Stimulated activated CD4-positive, alpha-beta T cell treated with anti-CD3 and anti-CD28 coated beads, Interleukin-4, amount 100 ng/mL, for 1 hour (primary cell): ENCODE measurements at places on chromosomes 7 and 10.
A peak's percentile ranks its signal among the peaks of the same experiment; 100 is the strongest.

DNA sequence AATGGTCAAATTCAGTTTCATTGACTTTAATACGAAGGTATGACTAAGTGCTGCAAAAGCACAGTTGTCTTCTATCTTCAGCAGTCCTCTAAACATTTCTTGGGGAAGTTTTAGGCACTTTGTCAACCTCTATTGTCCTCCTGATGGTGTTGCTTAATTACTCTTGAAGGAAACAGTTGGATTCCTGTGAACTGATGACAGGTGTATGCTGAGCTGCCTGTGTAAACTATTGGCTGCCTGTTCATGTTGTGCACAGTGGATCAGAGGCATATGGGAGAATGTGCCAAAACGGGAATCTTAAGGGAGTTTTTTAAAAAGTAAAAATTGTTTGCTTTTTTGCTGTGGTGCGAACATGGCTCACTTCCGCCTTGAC is 221.0 kb downstream of the AUTS2 start:
- DNase-seq: no peak

GRCh38 chr7:131072505-131073091 is 255.1 kb upstream of the MKLN1 start:
- DNase-seq: no peak

GRCh38 chr7:47346377-47346914 is 235.5 kb downstream of the TNS3 start:
- DNase-seq: no peak

DNA sequence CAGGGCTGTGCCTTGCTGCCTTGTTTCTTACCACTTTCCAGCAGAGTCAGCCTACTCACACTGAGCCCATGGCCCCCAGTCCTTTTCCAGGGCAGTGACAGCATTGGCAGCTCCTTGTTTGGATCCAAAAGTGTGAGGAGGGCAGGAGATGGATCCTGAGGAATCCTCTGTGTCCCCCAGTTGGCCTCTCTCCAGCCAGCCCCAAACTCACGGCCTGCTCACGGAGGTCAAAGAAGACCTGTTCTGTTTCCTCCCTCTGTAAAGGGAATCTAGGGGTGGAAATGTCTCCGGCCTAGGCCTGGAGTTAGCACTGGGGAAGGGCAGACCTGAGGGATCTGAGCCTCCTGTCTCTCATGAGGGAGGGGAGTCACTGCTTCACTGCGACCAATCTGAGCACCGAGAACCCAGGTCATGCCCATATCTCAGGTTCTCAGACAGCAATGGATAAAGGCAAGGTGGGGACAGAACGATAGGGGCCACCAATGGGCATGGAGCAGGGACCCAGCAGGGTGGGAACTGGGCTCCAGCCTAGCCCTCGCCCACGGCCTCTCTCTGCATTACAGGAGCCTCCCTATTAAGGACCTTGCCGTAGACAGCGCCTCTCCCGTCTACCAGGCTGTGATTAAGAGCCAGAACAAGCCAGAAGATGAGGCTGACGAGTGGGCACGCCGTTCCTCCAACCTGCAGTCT is 23.2 kb downstream of the LDB3 start:
- no peak for DNase-seq

GRCh38 chr7:139051655-139052054 is 15.8 kb upstream of the ZC3HAV1L start:
- DNase-seq: no peak

DNA sequence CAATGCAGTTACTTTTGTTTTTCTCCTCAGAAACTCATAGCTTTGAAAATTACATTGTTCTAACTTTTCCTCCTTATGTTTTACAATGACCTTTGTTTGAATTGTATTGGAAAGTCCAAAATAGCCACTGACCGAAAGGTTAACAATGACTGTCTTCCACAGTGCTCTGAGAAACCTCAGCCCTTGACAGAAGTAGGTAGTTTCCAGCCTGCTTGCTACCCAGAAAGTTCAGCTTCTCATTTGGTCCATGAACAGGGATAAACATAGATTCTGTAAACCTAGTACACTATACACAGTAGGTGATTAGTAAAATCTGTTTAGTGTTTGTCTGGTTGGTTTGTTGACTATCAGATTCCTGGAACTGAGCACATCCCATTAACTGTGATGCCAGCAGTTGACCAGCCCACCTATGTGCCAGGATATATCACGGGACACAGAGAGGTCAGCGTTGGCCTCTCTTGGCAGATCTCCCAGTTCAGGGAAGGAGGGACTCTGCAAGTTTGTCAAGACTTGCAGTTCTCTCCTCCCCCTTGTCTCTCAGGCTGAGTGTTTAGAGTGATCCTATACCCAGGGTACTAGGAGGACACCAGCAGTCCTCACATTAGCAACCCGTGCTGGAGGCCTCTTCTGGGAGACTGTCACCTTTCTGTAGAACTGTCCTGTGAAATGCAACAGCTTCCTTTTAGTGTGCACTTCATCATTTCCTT is 297.6 kb downstream of the ARHGAP12 start:
- no peak for DNase-seq

GRCh38 chr7:104803931-104804330 is 210.1 kb upstream of the KMT2E start:
- no peak for DNase-seq

DNA sequence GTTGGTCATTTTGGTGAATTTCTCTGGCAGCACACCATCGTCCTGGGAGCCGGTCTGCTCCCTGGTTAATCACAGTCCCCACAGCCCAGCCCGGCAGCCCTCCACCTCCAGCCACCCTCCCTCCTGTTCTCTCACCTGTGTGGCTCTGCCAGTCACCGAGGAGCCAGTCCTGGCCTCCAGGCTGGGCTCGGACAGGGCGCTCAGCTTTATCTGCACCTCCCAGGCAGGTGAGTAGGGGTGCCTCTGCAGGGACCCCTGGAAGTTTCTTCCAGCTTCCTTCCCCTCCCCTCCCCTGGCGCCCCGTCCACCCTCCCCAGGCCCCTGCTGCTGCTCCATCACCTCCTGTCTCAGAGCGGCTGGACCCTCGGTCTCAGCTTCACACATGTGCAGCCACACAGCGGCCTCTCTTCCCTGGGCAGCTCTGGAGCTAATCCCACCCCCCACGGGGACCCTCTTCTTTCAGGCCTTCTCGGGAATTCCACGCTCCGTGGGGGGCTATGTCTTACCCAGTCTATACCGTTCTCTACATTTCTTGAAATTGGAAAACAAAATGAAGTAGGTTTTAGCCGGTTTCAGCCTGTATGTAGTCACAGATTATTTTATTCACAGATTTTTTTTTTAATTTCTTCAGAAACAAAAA is 213.9 kb upstream of the PPP2R2D start:
- no peak for DNase-seq

GRCh38 chr7:3835109-3835508 is 534.1 kb downstream of the SDK1 start:
- DNase-seq: no peak

DNA sequence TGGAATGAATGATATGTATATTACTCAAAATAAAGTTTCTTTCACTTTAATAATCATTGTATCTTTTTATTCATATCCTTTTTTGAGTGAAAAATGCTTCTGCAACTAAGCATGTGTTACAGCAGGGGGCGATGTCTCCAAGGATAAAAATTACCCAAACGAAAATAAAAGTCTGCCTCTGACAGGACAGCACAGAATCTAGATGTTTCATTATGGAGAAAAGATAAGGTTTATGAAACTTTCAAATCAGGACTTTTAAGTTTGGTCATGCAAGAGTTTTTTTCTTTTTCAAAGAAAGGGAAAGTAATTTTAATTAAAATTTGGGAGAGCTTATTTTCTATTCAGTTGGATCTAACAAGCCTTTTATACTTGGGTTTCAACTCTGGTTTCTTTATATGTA is 48.4 kb downstream of the TES start:
- DNase-seq: no peak

- no peak for DNase-seq
Measured at GRCh38 chr10:30092151-30092790, 32.9 kb upstream of the JCAD start.

GRCh38 chr10:88395677-88396076 is 187.4 kb downstream of the RNLS start:
- DNase-seq: no peak

GRCh38 chr7:155388561-155388960 is 69.4 kb upstream of the EN2 start:
- DNase-seq: no peak

DNA sequence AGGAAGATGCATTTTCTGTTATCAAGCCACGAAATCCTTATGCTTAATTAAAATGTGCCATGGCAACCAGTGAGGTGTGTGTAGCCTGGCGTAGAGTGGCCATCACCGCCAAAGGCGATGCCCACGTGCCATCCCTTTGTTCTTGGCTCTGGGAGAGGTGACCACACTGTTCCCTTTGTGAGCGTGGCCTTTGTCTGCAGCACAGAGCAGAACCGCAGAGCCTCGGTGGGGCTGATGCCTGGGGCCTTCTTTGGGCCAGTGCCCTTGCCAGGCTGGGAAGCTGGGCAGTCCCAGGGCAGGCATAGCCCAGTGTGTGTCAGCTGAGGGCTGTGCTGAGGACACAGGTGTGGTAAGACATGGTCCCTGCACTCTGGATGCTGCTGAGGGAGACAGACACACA is 48.3 kb downstream of the BUB3 start:
- DNase-seq: no peak

GRCh38 chr10:6204341-6205191 is 1.8 kb downstream of the PFKFB3 start:
- peak; percentile 14 for DNase-seq

GRCh38 chr7:114243646-114244045 is 171.0 kb upstream of the FOXP2 start:
- DNase-seq: no peak

- peak; percentile 56 for DNase-seq
Measured at GRCh38 chr7:22885797-22886261, 63.2 kb upstream of the TOMM7 start.

GRCh38 chr7:84237533-84238173 is 43.1 kb upstream of the SEMA3A start:
- no peak for DNase-seq

DNA sequence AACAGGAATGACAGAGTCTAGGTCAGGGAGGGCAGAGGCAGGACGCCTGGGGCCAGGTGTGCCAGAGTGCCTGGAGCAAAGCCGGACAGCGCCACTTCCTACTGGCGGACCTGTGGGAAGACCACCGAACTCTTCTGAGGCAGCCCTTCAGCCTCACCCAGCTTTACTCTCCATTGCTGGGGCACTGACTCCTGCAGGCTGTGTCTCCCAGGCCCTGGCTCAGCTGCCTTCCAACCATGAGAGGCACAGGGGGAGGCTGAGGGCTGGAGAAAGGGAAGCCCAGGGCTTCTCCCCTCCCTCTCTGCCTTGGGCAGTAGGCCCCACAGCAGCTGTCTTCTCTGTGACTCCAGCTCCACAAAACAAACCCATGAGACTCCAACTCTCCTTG is 139.6 kb upstream of the UNC5B start:
- DNase-seq: no peak

- no peak for DNase-seq
Measured at GRCh38 chr10:3452173-3452626, 279.6 kb upstream of the PITRM1 start.

- no peak for DNase-seq
Measured at GRCh38 chr7:322708-323111, 32.7 kb downstream of the FOXL3 start.

GRCh38 chr10:77416311-77417135 is 221.1 kb downstream of the KCNMA1 start:
- DNase-seq: no peak

DNA sequence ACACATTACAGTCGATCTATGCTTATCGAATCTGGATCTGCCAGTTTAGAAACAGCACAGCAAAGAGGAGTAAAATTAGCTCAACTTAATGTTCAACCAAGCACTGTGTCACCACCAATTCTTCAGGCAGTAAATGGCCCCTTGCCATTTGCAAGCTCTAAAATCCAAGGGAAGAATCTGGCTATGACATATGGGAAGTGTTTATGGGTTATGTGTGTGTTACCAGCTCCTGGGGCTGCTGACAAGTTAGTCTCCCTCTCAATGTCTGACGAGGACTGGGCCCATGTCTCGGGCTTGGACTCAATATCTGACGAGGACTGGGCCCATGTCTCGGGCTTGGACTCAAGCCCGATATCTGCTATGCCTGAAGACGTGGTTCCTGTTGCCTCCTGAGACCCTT is 5.7 kb upstream of the ITIH2 start:
- no peak for DNase-seq

DNA sequence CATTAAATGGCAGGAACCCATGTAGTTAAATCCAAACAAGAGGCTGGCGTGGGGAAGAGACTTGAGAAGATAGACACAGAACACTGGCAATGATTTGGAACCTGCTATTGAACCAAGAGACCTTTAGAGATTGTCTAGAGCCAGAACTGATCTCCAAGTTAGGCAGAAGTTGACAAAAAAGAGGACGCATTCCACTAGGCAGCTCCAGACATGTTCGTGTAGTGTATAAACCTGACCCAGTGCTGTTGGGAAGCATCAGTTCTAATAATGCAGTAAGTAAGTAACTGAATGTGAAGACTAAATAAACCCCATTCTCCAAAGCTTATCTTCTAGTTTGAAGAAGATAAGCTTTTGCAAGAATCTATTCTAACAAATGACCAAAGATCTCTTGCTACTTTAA is 50.8 kb downstream of the AP3M1 start:
- no peak for DNase-seq

- DNase-seq: no peak
Measured at GRCh38 chr10:130809761-130810515, 501.6 kb downstream of the TCERG1L start.

DNA sequence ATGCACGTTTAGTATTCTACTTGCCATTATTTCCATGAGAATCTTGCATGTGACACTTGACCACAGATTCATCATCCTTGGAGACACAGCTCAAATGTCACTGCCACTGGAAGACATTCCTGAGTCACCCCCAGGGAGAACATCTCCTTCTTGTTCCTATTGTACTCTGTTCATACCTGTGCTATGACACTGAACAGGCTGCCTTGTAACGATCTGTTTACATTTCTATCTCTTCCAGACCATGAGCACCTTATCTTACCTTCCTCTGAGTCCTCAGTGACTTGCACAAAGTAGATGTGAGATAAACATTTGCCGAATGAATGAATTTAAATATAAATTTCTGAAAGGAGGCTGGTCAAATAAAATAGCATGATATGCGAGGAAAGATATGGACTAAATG is 331.9 kb upstream of the LRRN3 start:
- no peak for DNase-seq

- DNase-seq: no peak
Measured at GRCh38 chr7:1586827-1587705, 17.2 kb upstream of the PSMG3 start.

DNA sequence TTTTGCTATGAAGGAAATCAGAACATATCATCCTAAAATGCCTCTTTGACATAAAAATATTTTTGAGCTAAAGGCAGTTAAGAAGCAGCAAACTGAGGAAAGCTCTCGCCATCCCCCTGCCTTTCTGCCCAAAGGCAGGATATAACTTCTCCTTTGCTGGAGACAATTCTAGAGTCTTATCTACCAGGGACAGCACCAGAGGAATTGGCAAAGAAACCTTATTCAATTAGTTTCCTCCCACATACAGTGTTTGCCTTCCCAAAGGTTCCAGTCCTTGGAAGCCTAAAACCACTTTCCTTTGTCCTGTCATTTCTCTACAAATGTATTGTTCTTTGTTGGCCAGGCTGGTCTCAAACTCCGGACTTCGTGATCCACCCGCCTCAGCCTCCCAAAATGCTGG is 33.7 kb downstream of the MASTL start:
- no peak for DNase-seq

GRCh38 chr10:97927622-97928021 is 78.0 kb downstream of the GOLGA7B start:
- DNase-seq: no peak

GRCh38 chr10:124989526-124989925 is 47.6 kb downstream of the ZRANB1 start:
- DNase-seq: no peak
